ENCODE measurements at places on chromosomes 7 and 10.

DNA sequence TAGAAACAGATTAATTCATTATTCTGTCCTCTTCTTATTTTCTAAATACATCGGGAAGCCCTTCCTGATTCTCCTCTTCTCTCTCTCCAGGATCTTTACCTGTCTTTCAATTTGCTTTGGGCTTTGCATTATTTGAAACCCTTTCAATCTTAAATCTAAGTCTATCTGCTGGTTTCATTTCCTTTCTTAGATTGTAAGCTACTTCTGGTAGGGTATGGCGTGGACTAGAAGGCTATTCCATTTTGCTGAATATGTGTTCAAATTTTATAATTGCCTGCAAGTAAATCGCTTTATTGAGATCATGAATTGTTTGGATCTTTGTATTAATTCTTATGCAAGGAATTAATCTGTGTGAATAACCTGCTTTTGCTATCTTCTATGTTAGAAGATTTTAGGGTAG, 11.1 kb downstream of the STAM start:
- DNase-seq, result no peak

- no peak for DNase-seq
Observed at GRCh38 chr10:55311848-55312635, 511.0 kb upstream of the PCDH15 start.

DNA sequence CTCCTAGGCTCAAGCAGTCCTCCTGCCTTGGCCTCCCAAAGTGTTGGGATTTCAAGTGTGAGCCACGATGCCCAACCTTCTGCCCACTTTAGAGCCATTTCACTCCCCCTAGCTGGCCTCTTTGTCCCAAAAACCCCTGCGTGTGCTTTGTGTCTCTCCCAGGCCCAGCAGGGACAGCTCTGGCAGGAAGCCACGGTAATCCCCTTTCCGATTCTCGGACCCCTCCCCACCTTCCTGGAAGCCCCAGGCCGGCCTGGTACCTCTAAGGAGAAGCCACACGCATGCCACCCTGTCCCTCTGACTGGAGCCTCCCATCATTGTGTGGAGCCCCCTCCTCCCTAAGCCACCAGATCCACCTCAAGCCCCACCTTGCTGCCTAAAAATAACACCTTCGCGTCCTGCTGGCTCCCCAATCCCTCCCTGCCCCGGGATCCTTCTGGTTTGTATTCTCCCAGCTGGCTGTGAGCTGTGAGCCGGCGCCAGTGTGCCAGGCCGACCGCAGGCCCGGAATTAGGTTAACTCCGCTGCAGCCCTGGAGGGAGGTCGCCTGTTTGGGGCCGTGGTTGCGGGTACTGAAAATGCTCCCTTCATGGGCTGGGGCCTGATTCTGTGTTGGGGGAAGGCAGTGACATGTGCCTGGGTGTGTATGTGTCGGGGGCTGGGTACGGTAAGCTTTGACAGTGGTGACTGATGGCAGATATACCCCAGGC, 16.4 kb upstream of the SRRM3 start:
- no peak for DNase-seq

GRCh38 chr7:76358481-76359110, at the start of gene YWHAG:
TSS of gene YWHAG (minus strand) at chr7:76358991. CDS start at chr7:76358808, 183 bp downstream.
- peak; percentile 88 for DNase-seq

All from activated CD8-positive, alpha-beta T cell treated with anti-CD3 and anti-CD28 coated beads for 36 hours (primary cell).